Mucosa of descending colon (tissue), 3 donors: ENCODE measurements at places on chromosomes 4 and X.

- DNase-seq = no peak
Measured at GRCh38 chr4:106494066-106494465, 125.5 kb upstream of the GIMD1 start.

DNA sequence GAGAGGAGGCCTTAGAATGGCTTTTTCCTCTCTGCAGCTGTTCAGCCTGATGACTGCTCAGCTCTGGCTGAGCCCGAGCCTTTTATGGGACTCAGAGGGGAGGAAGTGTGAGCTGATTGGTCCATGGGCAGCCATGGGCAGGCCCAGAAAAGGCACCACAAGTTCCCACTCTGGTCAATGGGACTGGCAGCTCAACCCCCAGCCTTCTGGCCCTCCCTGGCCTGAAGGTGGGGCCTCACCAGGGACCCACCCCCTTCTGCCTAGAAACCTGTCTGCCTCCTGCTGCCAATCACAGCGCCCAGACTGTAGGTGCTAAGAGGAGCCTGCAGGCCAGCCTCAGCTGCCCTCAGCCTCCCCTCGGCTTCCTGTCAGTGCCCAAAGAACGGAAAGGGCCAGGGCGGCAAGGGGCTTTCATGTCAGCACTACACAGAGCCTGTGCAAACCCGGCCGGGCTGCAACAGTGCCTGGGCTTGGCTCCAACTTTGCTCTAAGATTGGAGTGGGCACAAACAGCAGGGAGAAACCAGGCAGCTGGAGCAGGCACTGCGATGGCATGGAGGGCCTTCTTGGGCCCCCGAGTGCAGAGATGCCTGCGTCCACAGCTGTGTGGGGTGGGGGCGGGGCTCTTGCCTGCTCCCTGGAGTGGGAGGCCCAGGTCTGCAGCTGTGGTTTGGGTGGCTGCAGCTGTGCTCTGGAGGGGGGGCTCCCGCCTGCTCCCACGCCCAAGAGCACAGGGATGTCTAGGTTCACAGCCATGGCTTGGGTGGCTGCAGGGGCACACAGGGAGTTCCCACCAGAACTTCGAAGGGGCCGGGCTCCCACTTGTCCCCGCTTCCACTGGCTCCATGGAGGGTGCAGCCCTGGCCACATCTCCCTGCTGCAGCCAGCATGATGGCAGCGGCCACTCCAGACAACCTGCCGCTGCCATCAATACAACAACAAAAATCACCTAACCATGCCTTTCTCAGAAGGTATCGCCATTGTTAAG lies 92.6 kb downstream of the NXF2 start:
- DNase-seq = no peak

- DNase-seq = no peak
Measured at GRCh38 chr4:123255971-123256370, 140.6 kb upstream of the SPRY1 start.

- DNase-seq = no peak
Measured at GRCh38 chr4:41693629-41694028, 54.9 kb downstream of the PHOX2B start.

DNA sequence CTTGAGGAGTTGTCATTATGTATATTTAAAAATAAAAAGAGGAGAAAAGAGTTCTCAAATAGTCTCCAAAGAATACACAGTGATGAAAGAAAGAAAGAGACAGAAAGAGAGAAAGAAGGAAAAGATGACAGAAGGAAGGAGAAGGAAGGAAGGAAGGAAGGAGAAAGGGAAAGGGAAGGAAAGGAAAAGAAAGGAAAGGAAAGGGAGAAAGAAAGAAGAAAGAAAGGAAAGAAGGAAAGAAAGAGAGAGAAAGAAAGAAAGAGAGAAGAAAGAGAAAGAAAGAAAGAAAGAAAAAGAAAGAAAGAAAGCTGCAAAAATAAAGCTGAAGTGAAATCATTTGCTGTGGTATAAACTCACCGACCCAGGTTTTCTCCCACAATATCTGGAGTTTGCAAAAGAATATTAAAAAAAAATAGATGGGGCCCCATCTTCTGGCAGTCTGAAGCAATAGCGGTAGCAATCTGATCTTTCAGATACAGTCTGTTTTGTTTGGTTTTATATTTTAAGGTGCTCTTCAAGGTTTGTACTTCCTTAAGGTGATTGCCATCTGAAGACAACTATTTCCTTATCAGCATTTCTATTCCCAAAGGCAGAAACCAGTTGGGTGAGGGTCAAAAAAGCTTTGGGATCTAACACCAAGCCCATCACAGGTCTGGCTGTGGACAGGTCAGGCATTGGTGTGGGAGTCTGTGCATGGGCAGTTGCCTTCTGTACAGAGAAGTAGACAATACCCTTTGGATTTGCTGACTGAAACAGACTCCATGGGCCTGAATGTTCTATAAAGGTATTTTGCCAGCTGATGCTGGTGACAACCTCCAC lies 160.4 kb downstream of the CPEB2 start:
- no peak for DNase-seq

DNA sequence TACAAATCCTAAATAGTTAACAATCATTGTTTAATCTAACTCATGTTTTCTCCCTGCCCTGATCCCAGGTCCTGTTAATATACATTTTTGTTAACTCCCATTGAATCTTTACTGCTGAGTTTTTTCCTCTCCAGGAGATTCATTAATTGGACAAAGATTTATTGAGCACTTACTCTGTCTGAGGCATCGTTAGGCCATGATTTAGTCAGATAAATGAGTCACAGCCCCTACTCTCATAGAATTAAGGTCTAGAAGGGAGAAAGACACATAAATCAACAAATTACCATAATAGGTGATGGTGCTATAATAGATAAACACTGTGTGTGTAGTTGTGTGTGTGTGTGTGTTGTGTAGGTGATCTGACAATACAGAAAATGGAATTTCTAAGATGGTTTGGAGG lies 112.5 kb downstream of the MAPK10 start:
- DNase-seq = no peak

- no peak for DNase-seq
Measured at GRCh38 chrX:108299101-108299591, 139.1 kb downstream of the COL4A6 start.

GRCh38 chr4:122705009-122705408 lies 27.5 kb upstream of the BBS12 start:
- no peak for DNase-seq

DNA sequence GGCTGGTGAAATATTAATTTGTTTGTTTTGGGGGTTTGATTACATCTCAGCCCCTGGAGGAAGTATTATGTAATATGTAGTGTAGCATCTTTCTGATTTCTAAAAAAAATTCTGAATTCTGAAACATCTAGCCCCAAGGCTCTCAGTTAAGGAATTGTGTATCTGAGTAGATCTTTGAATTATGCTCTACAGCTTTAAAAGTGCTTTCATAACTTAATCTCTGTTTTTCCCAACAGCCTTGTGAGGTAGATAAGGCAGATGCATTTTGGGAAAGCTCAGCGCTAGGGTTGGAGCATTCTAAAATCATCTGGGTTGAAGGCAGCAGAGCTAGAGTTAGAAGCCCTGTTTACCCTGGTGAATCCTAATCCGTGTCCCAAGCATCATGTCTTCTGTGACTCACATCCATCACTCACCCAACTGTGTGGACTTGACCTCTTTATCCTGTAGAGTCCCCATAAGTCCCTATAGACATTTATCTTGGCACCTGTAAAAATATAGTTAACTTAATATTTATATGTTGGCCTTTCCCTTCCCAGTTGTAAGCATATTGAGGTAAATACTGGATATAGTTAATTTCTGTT lies 49.8 kb downstream of the FNIP2 start:
- no peak for DNase-seq

GRCh38 chr4:3709846-3710441 lies 56.2 kb upstream of the ADRA2C start:
- DNase-seq = peak; percentile 31

DNA sequence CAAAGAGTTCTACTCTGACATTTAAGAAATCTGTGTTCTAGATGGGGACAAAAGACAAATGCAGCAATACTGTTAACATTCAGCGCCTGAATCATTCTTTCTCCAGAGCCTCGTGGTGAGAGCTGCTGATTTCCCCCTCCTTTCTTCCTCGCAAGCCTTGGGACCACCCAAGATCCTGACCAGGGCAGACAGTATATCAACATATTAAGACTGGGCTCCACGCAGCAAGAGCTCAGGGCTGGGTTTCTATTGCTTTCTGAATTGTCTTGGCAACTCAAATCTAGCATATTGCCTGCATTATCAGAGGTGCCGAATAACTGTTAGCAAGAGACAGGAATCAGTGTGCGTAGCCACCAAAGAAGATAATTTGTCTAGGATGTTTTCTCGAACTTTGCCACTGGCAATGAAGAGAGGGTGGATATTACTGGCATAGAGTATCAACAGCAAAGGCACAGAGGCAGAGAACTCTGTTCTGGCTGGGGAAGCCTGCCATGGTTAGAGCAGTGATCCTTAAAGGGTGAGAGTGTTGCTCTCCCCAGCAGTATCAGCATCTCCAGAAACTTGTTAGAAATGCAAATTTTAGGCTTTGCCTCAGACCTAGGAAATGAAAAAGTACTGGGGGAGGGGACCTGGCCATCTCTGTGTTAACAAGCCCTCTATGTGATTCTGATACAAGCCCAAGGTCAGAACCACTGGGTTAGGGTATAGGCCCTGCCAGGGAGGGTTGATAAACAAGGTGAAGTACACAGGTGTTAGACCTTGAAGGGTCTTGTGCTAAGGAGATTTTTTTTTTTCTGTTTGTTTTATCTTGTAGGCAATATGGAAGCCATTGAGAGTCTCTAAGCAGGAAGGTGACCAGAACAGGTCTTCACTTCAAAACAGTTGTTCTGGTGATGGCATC lies 46.2 kb upstream of the MID1IP1 start:
- DNase-seq = no peak
